ENCODE measurements at places on chromosomes 11 and 22.

DNA sequence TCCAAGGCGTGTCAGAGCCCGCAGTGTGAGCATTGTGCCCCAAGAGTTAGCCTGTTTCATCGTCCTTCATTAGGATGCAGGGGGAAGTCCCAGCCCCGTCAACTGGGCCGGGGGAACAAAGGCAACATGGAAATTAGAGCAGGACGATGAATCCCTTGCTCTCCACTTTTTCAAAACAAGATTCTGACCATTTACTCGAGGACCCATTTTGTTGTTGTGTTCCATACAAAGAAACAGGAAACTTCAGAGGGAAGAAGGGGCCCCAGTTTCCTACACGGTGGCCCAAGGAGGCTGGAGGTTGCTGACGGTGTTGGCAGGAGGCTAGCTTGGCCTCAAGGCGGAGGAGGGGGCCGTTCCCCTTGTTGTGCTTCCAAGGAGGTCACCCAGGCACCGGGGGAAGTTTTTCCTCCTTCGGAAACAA, 44.0 kb upstream of the SLC1A2 start:
- DNase-seq = no peak

DNA sequence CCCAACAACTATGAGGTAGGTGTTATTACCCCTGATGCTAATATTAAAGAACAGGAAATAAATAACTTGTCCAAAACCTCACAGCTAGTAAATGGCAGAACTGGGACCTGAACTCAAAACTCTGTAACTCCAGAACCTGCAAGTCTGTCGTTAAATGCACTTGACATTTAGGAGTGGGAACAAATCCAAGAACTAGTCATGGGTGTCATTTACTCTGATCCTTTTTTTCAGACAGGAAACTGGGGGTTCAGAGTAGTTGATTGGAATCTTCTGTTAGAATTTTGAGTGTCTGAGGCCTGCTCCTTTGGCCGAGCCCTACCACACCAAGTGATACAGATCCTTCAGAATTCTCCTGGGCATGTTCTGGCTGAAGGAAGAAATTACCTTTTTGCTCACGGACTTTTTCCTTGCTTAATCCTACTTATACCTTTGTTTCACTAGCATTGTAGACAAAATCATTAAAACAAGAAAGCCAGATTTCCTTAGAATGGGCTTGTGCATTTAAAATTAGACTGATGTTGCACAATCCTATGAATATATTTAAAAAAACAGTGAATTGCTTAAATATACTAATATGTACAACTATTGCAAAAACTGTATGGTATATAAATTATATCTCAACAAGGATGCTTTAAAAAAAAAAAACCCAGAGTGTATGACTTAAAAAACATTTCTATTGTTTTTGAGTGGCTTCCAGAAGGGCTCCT, 1.4 kb upstream of the YAP1 start:
- DNase-seq = no peak

DNA sequence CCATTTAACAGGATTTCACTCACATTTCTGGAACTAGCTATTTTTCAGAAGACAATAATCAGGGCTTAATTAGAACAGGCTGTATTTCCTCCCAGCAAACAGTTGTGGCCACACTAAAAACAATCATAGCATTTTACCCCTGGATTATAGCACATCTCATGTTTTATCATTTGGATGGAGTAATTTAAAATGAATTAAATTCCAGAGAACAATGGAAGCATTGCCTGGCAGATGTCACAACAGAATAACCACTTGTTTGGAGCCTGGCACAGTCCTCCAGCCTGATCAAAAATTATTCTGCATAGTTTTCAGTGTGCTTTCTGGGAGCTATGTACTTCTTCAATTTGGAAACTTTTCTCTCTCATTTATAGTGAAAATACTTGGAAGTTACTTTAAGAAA, 9.2 kb downstream of the PRSS23 start:
- DNase-seq = no peak

DNA sequence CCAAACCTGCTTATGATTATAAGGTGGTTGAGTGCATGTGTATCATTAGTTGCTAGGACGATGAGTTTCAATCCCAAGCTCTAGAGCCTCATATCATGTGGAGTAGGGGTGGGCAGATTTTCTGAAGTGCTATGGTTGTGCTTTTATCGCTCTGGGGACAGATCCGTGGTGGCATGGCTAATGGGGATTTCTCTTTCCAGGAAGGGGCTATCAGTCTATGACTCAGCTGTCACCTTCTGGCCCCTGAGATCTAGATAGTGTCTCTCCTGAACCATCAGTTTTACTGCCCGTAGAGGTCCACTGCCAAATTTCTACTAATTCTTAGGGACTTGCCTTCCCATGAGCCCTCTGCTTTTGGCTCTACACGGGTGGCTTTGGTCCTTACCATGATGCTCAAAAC, 51.8 kb downstream of the FDX1 start:
- no peak for DNase-seq

- DNase-seq = no peak
Observed at GRCh38 chr22:46573781-46574437, 36.5 kb upstream of the CELSR1 start.

- DNase-seq = no peak
Observed at GRCh38 chr11:126676536-126676935, 321.1 kb downstream of the ST3GAL4 start.

DNA sequence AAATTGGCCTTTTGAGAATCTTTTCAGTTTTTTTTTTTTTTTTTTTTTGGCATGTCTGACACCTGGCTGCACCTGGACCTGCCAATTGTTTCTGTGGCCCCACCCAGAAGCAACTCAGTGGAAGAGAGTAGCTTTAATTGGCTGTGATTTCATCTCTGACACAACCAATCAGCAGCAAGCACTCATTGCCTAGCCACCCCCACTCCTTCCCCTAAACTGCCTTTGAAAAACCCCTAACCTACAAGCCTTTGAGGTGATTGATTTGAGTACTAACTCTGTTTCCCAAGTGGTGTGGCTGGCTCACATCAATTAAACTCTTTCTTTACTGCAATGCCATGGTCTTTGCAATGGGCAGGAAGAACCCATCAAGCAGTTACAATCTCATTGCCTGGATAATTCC, 98.2 kb upstream of the CHORDC1 start:
- no peak for DNase-seq

- no peak for DNase-seq
Observed at GRCh38 chr22:44638971-44639760, 62.8 kb upstream of the PRR5 start.

GRCh38 chr11:116051494-116051893, 547.3 kb upstream of the CADM1 start:
- DNase-seq = no peak

DNA sequence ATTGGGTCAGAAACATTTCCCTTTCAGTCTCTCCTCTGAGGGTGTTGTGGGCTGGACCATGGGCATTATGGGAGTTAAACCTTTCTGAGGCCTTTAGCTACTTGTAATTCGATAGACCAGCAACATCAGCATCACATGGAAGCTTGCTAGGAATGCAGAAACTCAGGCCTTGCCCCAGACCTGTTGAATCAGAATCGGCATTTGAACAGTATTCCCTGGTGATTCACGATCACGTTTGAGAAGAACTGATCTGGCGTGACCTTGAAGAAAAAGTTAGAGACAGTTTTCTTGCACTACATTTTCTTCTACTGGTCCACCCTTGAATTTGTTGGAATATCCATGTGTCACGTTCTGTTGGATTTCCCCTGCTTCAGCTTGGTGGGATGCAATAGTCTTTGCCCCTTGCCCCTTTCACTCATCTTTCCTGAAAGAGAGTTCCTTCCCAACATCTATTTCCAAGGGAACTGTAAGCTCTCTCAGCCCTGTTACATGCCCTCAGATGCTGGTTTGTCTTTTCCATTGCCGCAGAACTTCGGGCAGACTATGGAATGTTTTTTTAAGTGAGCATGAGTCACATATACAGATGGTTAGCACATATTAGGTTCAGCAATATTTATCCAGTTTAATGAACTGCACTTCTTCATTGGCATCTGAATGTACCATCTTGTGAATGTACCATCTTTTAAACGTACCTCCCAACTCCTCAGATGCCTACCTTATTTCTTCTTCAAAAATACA, 23.9 kb downstream of the EHF start:
- DNase-seq = no peak

DNA sequence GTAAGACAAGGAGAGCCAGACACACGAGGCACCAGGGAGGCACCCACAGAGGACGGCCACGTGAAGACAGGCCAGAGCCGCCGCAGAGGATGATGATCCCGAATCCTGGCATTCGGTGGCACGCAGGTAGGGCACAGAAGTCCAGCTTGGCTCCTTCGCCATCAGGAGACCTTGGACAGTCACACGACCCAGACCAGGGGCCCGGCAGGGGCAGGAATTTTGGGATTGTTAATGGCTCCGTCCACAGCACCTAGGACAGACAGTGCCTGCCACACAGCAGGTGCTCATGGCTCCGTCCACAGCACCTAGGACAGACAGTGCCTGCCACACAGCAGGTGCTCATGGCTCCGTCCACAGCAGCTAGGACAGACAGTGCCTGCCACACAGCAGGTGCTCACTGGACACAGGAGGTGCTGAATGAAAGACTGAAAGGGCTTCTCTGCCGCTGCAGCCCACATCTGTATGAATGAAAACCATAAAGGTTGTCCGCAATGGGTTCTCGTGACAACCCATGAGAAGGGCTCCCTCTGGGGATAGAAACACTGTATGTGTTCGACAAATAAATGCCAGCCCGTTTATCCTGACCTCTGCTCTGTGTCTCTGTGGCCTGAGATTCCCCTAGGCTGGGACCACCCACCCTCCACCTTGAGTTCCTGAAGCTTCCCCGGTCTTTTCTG, 341.6 kb downstream of the CTTN start:
- no peak for DNase-seq

DNA sequence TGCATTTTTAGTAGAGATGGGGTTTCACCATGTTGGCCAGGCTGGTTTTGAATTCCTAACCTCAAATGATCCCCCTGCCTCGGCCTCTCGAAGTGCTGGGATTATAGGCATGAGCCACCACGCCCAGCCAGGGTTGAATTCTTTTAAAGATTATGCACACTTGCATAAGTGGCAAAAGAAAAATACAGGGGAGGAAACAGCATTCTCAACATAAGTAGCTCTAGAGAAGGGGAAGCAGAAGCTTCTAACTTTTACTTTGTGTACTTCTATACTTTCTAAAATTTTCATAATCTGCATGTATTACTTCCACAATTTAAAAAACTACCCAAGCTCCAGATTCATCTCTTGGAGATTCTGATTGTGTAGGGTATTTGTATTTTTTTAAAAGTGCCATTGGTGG, 108.0 kb downstream of the SLC1A2 start:
- DNase-seq = no peak

- DNase-seq = no peak
Observed at GRCh38 chr11:108524422-108524821, 26.2 kb upstream of the POGLUT3 start.

DNA sequence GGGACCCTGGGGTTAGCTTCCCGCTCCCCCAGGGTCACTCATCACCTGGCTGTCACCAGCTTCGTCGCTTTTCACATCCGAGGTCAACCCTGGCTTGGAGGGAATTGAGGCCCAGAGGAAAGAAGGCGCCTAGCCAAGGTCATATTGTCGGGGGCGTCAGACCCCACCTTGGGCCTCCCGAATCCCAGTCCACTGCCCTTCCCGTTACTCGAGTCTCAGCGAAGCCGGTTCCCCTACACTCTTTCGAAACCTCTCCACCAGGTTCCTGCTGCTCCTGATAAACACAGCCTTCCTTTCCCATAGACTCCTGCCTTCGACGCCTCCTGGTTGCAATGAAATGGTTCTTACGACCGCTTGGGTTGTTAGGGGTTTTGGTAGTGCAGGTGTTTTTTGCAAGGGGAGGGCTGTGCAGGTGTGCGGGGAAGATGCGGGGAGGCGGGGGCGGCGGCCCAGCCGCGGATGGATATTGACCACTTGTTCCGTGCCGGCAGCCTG, 642 bp downstream of the NAA40 start:
- no peak for DNase-seq

DNA sequence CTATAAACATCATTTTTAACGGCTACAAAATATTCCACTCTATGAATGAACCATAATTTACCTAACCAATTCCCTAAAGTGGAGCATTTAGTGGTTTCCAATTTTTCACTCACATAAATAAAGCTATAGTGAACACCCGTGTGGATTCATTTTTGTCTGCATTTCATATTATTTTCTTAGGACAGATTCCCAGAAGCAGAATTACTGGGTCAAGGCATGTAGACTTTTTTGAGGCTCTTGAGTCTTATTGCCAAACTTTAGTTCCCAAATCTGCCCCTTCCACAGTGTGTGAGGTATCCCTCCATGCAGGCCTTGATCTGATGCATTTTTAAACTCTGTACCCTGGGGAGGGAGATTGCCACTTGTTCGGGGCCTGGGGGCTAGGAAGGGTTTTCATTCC, 198.2 kb downstream of the TENM4 start:
- no peak for DNase-seq
